ENCODE measurements at places on chromosomes 5 and 9.

GRCh38 chr9:131310833-131311554 lies 21.5 kb downstream of the PLPP7 start:
- DNase-seq = no peak

DNA sequence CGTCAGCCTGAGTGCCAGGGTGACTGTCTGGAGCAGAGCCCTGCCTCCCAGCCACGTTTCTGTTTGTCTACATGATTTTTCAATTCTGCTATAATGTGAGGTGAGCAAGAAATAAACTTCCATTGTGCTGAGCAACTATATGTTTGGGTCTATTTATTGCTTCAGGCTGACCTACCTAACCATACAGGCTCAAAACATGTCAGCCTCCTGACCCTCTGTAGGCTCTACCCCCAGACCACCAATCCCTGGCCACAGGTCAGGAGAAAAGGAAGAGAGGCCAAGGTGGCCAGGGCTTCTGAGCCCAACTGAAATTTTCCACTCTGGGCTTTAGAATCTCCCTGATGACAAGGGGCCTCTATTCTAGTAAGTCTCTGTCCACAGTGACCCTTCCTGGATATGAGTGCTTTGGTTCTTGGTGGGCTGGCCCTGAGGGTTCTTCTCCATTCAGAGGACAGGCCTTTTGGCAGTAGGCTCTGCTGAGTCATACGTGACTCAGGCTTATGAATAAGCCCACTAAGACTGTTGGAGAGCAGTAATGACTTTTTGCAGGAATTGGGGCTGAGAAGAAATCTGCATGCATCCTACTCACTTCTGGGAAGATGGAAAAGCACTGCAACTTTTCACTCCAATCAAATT lies 117.2 kb upstream of the TBCA start:
- no peak for DNase-seq

DNA sequence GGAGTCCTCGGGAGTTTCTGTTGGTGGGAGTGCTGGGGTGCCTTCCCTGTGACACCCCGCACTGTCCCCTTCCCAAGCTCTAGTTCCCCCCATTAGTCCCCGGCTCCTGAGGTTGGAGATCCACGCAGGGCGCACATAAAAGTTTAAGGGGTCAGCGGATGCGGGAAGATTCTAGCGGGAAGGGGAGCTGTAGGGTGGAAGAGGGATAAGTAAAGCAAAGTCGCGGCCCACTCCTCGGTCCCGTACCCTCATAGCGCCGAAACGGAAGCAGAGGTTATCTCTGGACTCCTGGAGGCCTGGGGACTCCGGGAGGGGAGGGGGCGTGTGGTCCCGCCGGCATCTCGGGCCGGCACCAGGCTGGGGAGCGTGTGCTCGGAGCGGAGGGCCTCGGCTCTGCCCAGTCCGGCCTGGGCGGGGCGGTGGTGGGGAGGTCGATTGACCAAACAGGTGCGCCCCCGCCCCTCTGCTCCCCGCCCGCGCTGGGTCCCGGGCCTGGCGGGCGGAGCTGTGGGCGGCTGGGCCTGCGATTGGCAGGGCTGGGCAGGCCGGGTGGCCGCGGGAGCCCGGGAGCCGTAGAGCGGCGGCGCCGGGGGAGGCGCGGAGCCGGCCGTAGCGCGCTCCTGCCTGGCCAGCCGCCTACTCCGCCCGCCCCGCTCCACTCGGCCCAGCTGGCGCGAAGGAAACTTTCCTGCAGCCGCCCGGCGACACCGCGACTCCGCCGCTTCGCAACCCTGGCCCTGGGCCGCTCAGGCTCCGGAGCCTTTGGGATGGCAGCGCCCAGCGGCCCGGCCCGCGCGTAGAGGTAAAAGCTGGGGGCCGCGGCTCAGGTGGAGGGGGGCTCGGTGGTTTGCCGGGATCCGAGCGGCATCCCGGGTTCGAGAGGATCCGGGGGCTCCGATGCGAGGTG lies 52.2 kb upstream of the DAB2IP start:
- no peak for DNase-seq

DNA sequence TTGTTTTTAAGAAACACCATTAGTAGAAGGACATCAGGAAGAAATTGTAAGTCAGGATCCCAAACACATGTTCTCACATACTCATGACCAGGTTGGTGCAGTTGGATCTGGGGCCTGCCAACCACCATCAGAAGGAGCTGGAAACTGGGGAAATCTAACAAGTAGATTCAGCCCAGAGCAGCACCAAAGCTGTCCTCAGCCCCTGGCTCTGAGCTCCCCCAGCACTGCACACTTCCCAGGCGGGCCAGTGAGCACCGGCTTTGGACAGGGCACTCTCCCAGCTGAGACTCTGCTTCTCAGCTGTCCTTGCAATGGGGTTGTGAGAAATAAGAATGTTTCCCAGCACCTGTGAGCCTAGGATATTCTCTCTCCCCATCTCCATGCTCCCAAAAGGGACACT lies 162.5 kb downstream of the PAX5 start:
- no peak for DNase-seq

DNA sequence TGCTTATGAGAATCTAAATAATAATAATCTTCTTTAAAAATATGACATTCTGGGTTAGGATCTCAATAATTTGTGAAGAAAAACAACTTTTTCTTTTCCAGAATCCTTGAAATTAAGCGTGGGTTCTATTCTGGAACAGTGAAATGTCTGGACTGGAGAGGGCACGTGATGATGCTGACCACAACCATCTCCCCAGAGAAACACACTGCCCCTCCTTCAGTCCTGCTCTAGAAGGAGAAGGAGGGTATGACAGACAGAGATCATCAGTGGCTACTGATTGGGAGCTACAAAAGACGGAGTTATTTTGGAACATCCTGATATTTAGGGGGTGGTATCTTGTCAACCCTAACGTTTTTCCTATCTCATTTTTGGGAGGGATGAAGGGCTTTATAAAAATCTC lies 40.2 kb downstream of the MEF2C start:
- DNase-seq = no peak

GRCh38 chr5:53560028-53560427 lies 411 bp upstream of the NDUFS4 start:
- no peak for DNase-seq

All from substantia nigra (tissue), 51 donors.